Activated CD4-positive, alpha-beta T cell treated with anti-CD3 and anti-CD28 coated beads for 48 hours (primary cell): ENCODE measurements at places on chromosomes 1 and 21.

- DNase-seq, result no peak
Measured at GRCh38 chr1:57683037-57683942, 259.4 kb upstream of the DAB1 start.

DNA sequence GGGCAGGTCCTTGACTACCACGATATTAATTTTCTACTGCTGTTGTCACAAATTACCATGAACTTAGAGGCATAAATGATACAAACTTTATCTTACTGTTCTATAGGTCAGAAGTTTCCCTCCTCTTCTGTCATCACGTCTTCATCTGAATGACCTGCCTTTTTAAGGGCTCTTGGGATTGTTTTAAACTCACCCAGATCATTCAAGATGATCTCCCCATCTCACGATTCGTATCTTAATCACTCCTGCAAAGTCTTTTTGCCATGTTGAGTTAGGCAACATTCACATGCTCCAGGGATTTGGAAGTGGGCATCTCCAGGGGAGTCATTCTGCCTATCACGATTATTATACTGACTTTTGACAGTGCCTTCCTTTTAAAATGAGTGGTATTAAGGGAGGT lies 32.1 kb downstream of the NCAM2 start:
- no peak for DNase-seq

GRCh38 chr1:204461331-204462228 lies 33.0 kb downstream of the PIK3C2B start:
- peak; percentile 23 for DNase-seq

GRCh38 chr1:113389359-113389952 lies 859 bp upstream of the MAGI3 start:
- no peak for DNase-seq

DNA sequence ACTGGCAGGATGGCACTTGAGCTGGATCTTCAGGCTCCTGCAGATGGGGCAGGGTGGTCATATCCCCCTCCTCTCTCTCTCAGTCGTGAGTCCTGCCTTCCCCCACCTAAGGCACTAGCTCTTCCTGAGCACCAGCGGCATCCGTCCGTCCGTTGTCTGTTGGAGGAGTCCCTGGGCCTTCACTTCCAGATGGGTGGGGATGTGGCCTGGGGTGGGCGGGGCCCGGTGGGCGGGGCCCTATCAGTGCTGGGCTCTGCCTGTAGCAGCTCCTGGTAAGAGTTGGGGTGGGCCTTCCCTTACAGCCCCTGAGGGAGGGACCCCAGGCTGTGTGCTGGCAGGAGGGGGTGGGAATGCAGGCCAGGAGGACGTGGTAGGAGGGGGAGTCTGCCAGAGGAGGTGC lies 10.3 kb downstream of the LDLRAD2 start:
- DNase-seq, result no peak

DNA sequence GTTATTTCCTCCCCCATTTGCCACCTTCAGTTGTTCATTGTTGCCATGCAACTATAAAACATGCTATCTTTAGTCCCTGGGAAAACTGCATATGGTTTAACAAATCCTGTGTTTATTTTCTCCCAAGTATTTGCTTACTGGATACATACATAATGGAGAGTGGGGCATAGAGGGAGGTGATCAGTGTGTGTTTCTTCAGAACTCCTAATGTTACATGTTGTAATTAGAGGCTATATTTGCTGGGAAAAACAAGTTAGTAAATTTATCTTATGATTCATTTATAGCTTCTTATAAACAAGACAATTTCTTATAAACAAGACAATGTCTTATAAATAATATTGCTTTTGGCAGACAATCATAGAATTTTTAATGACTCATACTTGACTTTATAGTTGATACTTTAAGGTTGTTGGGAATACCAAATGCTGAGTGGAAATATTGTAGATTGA lies 7.3 kb upstream of the GIPC2 start:
- DNase-seq, result no peak

- DNase-seq, result no peak
Measured at GRCh38 chr1:4830707-4831106, 176.3 kb downstream of the AJAP1 start.

GRCh38 chr1:165444897-165445370 lies at the start of gene RXRG:
Gene RXRG (minus strand): TSS chr1:165445126. CDS start chr1:165444893, 233 bp downstream.
- DNase-seq, result peak; percentile 40

DNA sequence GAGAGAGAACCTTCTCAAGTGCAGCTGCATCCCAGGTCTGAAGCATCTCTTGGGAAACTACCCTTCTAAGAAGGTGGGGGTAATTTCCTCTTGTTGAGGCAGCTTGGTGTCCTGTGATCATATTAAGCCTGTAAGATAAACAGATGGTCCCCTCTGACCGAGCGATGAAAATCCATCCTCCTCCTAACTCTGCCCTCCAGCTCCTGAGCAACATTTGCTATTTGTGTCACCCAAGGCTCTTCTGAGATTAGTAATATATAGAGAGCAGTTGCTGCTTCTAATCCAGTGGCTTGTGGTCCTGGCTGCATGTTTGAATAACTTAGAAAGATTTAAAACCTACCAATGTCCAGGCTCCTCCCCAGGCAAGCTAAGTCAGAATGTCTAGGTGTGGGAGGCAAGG lies 123.7 kb downstream of the DISC1 start:
- no peak for DNase-seq

DNA sequence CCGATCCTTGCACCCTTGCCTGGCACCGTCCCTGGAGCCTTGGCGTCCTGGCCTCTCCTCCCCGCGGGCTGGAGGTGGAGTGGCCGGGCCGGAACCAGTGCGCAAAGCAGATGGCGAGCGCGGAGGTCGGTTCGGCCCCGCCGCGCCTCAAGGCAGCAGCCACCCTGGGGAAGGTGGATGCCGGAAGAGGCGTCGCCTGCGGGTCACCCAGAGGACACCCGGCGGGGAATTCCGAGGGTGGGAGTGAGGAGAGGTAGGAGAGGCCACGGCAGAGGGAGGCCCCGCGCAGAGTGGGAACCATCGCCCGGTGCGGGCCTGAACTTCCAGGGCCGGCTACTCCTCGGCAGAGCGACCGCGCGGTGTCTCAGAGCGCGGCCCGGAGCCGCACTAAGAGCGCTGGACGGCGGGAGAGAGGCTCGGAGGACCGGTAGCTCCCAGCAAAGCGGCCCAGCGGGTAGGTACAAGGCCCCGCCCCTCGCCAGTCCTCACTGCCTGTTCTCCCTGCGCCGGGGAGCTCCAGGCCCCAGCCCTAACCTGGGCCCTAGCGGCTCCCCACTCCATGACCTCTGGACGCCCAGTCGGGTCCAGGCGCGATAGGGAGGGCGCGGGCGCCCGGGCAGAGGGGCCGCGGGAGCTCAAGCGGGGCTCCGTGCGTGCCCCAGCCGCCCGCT lies at the start of gene RNF207:
TSS of gene RNF207 (plus strand) at position 271 of the 671 bp plus-strand sequence. CDS start 417 bp downstream, outside the sequence.
- peak; percentile 79 for DNase-seq

GRCh38 chr1:241821363-241821762 lies 26.6 kb upstream of the EXO1 start:
- no peak for DNase-seq

- no peak for DNase-seq
Measured at GRCh38 chr1:75708910-75709309, 15.6 kb upstream of the ACADM start.
